ENCODE measurements at places on chromosomes 1 and 21.

DNA sequence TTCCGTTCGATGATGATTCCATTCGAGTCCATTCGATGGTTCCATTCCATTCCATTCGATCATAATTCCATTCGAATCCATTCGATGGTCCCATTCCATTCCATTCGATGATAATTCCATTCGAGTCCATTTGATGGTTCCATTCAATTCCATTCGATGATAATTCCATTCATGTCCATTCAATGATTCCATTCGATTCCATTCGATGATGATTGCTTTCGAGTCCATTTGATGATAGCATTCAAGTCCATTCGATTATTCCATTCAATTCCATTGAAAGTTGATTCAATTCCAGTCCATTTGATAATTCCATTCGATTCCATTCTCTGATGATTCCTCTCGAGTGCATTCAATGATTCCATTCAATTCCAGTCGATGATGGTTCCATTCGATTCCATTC is 3895.3 kb downstream of the SRGAP2C start:
- H3K36me3 ChIP-seq: peaks cover 36% of the 10 kb centered on the region
- H3K4me3 ChIP-seq: no peak overlapping the region
- no peak overlapping the region for H3K27ac ChIP-seq
- no peak for DNase-seq
- H3K27me3 ChIP-seq: no peaks in the 10 kb centered on the region

GRCh38 chr1:35436078-35436477 is 121.1 kb downstream of the KIAA0319L start:
- no peak overlapping the region for H3K4me3 ChIP-seq
- peaks cover 14% of the 10 kb centered on the region for H3K36me3 ChIP-seq
- no peak overlapping the region for H3K27ac ChIP-seq
- peaks cover 4% of the 10 kb centered on the region for H3K4me1 ChIP-seq

- no peaks in the 10 kb centered on the region for H3K36me3 ChIP-seq
- H3K4me1 ChIP-seq: no peaks in the 10 kb centered on the region
- H3K27ac ChIP-seq: no peak overlapping the region
- H3K4me3 ChIP-seq: no peak overlapping the region
- H3K27me3 ChIP-seq: peaks cover 4% of the 10 kb centered on the region
Observed at GRCh38 chr1:236750928-236751327, 44.2 kb upstream of the MTR start.

GRCh38 chr1:2452201-2452931 is 23.7 kb upstream of the PLCH2 start:
- H3K4me3 ChIP-seq: no peak overlapping the region
- no peaks in the 10 kb centered on the region for H3K4me1 ChIP-seq
- no peaks in the 10 kb centered on the region for H3K36me3 ChIP-seq
- DNase-seq: no peak
- H3K27ac ChIP-seq: no peak overlapping the region

GRCh38 chr1:5911871-5912271 is 80.4 kb downstream of the NPHP4 start:
- H3K4me3 ChIP-seq: no peak overlapping the region
- H3K36me3 ChIP-seq: no peaks in the 10 kb centered on the region
- DNase-seq: no peak
- H3K27ac ChIP-seq: no peak overlapping the region

GRCh38 chr21:37176716-37177115 is 90.4 kb downstream of the VPS26C start:
- no peak overlapping the region for H3K27ac ChIP-seq
- peaks cover 41% of the 10 kb centered on the region for H3K36me3 ChIP-seq
- DNase-seq: no peak
- H3K4me1 ChIP-seq: peaks cover 1% of the 10 kb centered on the region

DNA sequence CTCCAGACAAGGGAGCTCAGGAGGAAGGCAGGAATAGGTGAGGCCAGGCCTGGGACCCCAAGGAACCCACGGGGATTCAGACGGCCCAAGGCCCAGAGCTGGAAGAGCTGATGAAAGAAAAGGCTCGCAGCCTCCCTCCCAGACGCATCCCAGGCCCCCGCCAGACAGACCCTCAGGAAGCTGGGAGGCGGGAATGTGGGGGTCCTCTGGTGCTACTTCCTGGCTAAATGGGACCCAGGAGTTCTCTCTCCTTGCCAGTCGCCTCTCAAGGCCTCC is 430 bp downstream of the FBXO2 start:
- no peaks in the 10 kb centered on the region for H3K36me3 ChIP-seq
- DNase-seq: no peak
- no peak overlapping the region for H3K27ac ChIP-seq
- peaks cover 16% of the 10 kb centered on the region for H3K4me1 ChIP-seq
- no peaks in the 10 kb centered on the region for H3K27me3 ChIP-seq

DNA sequence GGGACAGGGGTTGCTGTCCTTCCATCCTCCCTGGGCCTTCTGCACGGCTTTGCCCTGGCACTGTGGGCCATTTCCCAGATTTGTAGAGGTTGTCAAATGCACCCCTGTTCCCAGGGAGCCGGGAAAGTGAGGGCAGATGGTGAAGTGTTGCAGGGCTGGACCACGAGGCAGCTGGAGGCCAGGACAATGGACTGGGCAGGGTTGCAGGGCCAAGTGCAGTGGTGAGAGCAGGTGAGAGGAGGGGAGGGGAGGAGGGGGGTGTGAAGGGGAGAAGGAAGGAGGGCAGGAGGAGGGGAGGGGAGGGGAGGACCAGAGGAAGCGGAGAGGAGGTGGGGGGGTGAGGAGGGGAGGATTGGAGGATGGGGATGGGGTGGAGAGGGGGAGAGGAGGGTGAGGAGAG is 443.9 kb downstream of the CAMTA1 start:
- H3K27ac ChIP-seq: no peak overlapping the region
- H3K27me3 ChIP-seq: no peaks in the 10 kb centered on the region
- DNase-seq: no peak
- no peak overlapping the region for H3K4me3 ChIP-seq
- H3K4me1 ChIP-seq: no peaks in the 10 kb centered on the region

DNA sequence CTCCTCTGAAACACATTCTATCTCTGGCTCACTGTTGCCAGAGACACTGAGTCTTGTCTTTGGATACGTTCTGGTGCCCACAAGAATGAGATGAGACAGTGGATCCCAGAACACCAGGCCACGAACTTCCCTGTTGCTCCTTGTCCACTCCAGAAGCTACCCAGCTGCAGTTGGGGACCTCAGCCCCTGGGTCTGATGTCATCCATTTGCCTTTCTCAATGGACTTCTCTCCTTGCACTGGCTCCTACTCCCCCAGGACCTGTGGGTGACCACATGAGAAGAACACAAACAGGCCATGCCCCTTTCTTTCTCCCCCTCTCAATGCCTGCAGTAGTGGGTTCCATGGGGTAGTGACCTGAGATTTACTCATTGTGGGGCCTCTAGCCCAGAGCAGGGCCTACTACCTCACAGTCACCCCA is 5.9 kb downstream of the NBPF1 start:
- no peaks in the 10 kb centered on the region for H3K36me3 ChIP-seq
- H3K4me1 ChIP-seq: no peaks in the 10 kb centered on the region
- H3K4me3 ChIP-seq: no peak overlapping the region
- H3K27ac ChIP-seq: no peak overlapping the region
- no peak for DNase-seq

- no peaks in the 10 kb centered on the region for H3K36me3 ChIP-seq
- H3K27me3 ChIP-seq: peaks cover 76% of the 10 kb centered on the region
- no peak overlapping the region for H3K27ac ChIP-seq
- H3K4me1 ChIP-seq: peaks cover 9% of the 10 kb centered on the region
- peak overlapping the region; percentile 65 for H3K4me3 ChIP-seq
Observed at GRCh38 chr1:204073837-204074273, 940 bp downstream of the SOX13 start.

DNA sequence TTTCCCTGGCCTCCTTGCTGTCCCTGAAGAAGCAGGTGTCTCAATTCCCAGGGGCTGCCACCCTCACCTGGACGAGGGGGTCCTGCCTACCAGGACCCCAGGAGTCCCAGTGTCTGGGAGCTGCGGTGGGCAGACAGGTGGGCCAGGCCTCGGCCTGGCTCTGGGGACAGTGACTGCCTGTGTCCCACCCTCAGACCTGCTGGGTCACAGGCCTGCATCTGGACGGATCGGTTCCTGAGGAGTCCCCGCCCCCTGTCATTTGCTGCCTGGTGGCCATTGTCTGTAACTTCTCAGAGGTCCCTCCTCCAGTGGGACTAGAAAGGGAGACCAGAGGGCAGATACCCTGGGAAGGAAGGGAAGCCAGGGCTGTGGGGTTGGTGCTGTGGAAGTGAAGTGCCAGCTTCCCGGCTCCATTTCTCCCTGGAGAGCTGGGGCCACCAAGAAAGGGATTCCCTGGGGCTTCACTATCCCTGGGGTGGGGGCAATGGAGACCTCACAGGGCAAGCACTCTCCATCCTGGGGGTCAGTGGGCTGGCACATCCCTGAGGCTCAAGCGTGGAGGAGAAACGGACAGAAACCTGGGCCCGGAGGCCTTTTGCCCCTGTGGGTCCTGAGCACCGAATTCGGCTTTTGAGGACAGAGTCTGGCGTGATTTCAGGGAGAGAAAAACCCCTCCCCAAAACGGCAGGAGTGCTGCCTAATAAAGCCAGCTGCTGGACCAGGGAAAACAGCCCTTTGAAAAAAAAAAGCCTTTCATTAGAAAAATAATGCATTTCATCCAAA is 157.3 kb downstream of the PEX14 start:
- no peak for DNase-seq
- H3K4me1 ChIP-seq: no peaks in the 10 kb centered on the region
- no peak overlapping the region for H3K27ac ChIP-seq
- no peak overlapping the region for H3K4me3 ChIP-seq
- H3K27me3 ChIP-seq: peaks cover under 1% of the 10 kb centered on the region
- peaks cover 4% of the 10 kb centered on the region for H3K36me3 ChIP-seq

DNA sequence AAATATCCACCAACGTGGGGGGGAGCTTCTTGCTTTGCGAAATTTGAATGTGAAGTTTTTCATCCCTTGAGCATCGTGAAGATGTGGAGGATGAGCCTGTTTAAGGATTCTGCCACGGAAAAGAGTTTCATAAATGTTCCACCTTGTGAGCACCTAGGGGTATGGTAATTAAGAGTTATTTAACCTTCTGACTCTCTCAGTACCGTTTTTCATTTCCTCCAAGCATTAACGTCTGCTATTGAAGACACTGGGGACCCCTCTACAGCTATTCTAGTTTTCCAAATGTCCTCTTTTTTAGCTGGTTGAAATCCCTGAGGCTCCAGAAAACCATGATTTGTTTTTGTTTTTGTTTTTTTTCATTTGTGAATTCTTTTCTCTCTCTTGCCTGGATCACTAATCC is 79.1 kb upstream of the GALNT2 start:
- DNase-seq: no peak
- H3K27ac ChIP-seq: no peak overlapping the region
- H3K27me3 ChIP-seq: peaks cover 5% of the 10 kb centered on the region
- H3K36me3 ChIP-seq: no peaks in the 10 kb centered on the region
- H3K4me3 ChIP-seq: no peak overlapping the region

- H3K4me3 ChIP-seq: no peak overlapping the region
- no peak for DNase-seq
- no peaks in the 10 kb centered on the region for H3K36me3 ChIP-seq
- H3K27me3 ChIP-seq: peaks cover 6% of the 10 kb centered on the region
- no peak overlapping the region for H3K27ac ChIP-seq
Observed at GRCh38 chr1:55309786-55310504, 94.8 kb upstream of the USP24 start.

- peaks cover 48% of the 10 kb centered on the region for H3K4me1 ChIP-seq
- H3K27me3 ChIP-seq: no peaks in the 10 kb centered on the region
- peak overlapping the region; percentile 51 for H3K4me3 ChIP-seq
- H3K27ac ChIP-seq: no peak overlapping the region
- H3K36me3 ChIP-seq: peaks cover 12% of the 10 kb centered on the region
- DNase-seq: no peak
Observed at GRCh38 chr1:221739018-221739676, 2.7 kb downstream of the DUSP10 start.

DNA sequence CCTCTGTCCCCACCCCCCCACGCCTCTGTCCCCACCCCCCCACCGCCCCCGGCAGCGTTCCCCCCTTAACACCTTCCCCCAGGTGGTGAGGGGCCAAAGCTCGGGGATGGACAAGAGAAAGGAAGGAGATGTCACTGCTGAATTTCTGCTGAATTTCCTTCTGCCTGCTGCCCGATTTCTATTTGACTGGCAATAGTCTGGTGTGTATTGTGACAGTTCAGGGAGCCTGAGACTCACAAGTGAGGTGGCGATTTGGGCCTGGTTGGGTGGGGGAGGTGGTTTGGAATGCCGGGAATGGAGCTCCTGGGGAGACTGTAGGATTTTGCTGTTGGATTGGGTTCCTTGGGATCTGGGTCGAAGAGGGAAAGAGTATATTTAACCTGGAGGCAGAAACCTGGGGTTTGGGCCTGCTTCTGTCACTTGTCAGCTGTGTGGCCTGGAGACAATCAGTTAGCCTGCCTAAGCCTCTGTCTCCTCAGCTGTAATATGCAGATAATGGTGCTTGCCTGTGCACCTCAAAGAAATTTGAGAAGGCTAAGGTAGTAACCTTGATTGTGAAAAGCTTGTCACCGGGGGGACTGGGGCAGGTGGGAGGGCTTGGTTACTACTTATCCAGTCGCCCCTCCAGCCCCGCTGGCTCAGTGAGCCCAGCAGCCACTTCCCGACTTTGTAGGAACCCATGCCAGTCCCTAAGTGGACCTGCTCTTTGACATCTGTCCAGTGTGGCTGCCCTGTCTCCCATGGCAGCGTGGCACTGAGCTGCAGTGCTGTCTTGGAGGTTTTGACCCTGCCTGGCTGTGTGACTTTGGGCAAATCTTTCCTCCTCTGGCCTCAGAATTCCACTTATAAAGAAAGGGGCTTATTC is 7.7 kb upstream of the LMNA start:
- H3K4me1 ChIP-seq: peaks cover 62% of the 10 kb centered on the region
- peak overlapping the region; percentile 68 for H3K4me3 ChIP-seq
- no peak for DNase-seq
- peaks cover 13% of the 10 kb centered on the region for H3K27me3 ChIP-seq
- no peaks in the 10 kb centered on the region for H3K36me3 ChIP-seq
